ENCODE measurements at places on chromosomes 2 and 18. TPM values are rescaled to one million over a fixed set of nuclear protein-coding genes. Genes with fewer than 3 reads are reported as not detected.

- no peak for DNase-seq
These were observed 2.9 kb upstream of the SERPINB3 start for GRCh38 chr18:63664571-63664970.

- peak; percentile 14 for DNase-seq
These were observed 49.9 kb downstream of the MTCL1 start for GRCh38 chr18:8754995-8755960.

DNA sequence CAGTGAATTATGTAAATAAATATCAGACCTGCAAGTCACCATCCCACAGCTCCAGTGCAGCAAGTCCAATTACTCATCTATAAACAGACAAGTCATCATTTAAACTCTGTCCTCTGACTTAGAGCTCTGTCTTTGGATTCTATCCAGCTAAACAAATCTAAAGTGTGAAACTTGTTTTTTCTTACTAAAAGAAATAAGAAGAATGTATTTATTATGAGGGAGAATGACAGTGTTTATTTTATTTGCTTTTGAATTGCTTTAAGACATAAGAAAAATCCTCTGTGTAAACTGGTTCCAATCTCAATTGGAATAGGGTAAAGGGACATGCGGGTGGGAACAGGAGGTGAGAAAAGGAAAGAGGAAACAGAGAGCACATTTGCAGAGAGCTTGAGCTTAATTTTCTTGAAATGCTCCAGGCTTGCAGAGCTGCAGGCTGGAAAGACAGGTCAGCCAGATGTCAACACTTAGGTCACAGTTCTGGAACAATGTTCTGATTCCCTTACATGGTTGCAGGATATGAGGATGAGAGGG lies 355.8 kb downstream of the MEIS1 start:
- no peak for DNase-seq

DNA sequence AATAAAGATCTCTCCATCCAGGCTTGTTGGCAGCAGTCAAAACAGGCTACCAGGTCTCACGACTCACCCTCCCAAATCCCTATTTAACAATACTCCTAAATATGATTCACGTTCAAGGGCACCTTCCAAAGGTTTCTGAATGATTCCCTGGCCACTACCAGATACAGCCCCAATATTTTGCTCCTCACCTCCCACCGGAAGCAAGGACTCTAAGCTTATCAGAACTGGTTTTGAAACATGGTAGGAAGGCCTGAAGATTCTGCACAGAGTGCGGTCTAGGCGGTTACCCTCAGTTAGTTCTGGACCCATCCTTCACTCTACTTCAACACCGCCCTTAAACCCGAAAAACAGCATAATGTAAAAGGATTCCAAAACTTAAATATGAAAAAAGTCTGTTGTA lies 5.2 kb downstream of the PPP4R1 start:
- no peak for DNase-seq

DNA sequence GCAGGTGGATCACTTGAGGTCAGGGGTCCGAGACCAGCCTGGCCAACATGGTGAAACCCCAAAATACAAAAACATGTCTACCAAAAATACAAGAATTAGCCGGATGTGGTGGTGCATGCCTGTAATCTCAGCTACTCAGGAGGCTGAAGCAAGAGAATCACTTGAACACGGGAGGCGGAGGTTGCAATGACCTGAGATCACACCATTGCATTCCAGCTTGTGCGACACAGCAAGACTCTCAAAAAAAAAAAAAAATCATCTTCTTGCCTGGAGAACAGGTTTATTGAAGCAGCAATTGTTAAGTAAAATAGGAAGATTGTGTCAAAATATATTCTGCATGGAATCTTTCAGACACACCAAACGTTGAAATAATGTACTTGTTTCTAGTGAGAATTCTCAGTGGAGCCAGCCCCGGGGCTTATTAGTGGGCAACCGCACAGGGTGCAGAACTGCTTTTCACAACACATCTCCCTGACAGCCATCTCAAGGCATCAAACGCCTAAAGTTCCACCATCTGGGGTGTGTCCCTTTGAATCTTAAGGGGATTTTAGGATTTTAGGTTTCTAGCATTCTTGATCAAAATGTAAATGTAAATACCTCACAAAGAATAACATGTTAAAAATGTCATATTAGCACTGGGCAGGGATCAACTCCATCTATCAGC lies 28.6 kb upstream of the PPP4R1 start:
- no peak for DNase-seq

DNA sequence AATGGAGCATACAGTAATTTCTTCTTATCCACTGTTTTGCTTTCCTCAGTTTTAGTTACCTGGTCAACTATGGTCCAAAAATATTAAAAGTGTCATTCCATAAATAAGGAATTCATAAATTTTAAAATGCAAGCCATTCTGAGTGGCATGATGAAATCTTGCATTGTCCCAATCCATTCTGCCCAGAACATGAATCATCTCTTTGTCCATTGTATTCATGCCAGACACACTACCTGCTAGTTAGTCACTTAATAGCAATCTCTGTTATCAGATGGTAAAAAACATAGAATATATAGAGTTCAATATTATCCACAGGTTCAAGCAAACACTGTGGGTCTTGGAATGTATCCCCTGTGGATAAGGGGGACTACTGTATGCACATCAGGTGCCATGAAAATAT lies 872.2 kb upstream of the NXPH2 start:
- no peak for DNase-seq

DNA sequence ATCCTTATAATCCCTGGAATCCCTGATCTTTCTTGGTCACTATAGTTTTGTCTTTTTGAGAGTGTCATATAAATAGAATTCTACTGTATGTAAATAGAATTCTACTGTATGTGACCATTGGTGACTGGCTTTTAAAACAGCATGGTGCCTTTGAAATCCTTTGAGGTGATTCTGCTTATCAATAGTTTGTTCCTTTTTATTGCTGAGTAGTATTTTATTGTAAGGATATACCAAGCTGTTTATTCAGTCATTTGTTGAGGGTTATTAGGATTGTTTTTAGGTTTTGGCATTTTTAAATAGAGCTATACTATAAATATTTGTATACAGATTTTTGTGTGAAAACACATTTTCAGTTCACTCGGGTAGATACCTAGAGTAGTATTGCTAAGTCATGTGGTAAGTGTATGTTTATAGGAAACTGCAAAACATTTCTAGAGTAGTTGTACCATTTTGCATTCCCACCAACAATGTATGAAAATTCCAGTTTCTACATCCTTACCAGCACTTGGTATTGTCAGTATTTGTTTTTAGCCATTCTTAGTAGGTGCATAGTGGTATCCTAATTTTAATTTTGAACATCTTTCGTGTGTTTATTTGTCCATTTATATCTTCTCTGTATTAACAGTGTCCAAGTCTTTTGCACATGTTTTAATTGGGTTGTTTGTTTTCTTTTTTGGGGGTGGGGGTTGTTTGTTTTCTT lies 45.6 kb downstream of the RAB3GAP1 start:
- no peak for DNase-seq

The ALKAL2 gene
- not detected for total RNA-seq

The ZNF385B gene
- total RNA-seq: not detected

Data from activated naive CD8-positive, alpha-beta T cell treated with anti-CD3 and anti-CD28 coated beads for 36 hours (primary cell).